ENCODE measurements at places on chromosomes 6 and 20.

DNA sequence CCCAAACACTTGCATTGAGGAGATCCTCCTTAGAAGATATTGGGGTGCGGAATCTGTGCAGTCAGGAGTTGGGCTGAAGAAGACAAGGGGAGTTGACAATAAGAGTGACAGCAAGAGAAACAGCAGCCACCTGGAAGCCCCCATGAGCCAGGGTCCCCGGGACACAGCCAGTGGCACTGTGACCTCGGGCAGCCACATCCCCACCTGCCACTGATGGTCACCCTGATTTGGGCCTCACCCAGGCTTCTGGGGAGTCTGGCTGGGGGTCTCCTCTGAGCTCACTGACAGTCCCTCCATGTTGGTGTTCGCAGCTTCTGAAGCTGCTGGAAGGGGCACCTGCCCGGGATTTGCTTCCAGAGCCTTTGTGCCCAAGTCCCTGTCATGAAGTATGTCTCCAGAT lies 123.5 kb downstream of the TTLL2 start:
- DNase-seq = no peak

DNA sequence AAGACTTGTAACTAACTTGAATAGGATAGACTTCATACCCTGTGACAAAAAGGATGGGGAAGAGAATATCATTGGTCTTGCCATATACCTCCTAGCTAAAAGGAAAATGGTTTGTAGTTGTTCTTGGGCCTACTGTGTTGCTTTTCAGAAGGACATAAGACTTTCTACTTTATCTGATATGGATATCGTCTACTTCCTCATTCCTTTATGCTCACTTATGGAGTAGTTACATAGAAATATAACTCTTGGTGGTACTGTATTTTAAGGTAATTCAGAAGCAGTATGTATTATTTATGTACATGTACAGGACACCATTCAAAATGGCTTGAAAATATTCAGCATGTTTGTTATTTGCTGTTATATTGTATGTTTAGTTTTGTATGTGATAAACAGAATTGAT lies 8.0 kb downstream of the FAM217B start:
- no peak for DNase-seq

- DNase-seq = no peak
These were observed 84.6 kb downstream of the ELOVL4 start for GRCh38 chr6:79862711-79863110.

- no peak for DNase-seq
These were observed 13.2 kb upstream of the IRF4 start for GRCh38 chr6:378090-378957.

DNA sequence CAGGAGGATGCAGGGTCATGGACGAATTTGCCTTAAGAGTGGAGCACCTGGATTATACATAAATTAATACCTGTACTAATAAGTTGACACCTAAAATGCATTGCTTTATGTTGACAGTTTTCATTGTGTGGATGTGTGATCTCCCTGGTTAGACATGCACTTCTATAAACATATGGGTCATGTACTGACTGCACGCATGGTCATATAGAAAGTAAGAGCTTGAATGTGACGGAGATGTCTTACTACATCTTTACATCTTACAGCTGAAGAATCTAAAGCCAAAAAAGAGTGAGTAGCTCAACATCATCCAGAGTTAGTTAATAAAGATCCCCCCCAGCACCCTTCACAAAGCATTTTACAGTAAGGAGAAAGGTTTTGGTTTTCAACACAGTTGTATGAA lies 408.4 kb upstream of the JARID2 start:
- DNase-seq = no peak

- DNase-seq = no peak
These were observed 279.6 kb downstream of the PRL start for GRCh38 chr6:22017272-22017671.

GRCh38 chr6:132513831-132514545 lies 1.1 kb upstream of the STX7 start:
- DNase-seq = no peak

- no peak for DNase-seq
These were observed 87.7 kb downstream of the THEMIS start for GRCh38 chr6:127812985-127813698.

DNA sequence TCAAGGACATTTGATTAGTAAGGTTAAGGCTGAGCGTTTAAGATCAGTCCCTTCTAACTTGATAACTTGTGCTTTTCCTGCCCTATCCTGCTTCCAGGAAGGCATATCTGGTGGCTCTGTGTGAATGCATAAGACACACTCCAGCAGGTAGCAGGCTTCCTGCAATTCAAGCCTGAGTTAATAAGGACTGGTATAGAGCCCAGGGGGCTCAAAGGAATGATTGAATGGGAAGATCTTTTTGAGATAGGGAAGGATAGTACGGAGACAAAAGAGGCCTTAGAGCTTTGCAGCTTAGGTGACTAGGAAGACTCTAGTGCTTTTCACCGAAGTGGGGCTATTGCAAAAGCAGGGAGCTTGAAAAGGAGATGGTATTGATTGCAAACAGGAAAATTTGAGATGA lies 307.1 kb downstream of the GRIK2 start:
- DNase-seq = no peak
